B cell (primary cell): ENCODE measurements at places on chromosomes 1 and 21. TPM values are rescaled to one million over a fixed set of nuclear protein-coding genes. Genes with fewer than 3 reads are reported as not detected.

DNA sequence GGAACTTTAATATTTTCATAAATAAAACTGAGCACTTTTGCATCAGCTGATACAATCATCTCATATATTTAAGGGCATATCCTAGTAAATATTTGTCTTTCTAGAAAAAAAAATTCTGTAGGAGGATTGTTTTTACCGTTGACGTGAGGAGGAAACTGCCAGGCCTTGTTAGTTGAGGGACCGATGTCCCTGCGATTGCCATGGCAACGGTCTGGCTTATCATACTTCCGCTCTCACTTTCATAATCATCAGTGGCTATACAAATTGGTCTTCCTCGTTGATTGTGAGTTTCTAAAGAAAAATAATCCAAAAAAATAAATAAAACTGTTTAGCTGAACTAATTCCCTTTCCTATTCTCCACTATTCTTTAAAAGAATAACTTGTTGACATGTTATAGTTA lies 69.3 kb upstream of the ANGPTL3 start:
- H3K4me3 ChIP-seq = no peak overlapping the region
- peak; percentile 56 for DNase-seq
- H3K27ac ChIP-seq = no peak overlapping the region

GRCh38 chr21:31554511-31555022 lies 104.9 kb upstream of the SOD1 start:
- H3K4me3 ChIP-seq = no peak overlapping the region
- peaks cover 12% of the 10 kb centered on the region for H3K27me3 ChIP-seq
- DNase-seq = no peak
- peaks cover 14% of the 10 kb centered on the region for H3K4me1 ChIP-seq
- H3K36me3 ChIP-seq = no peaks in the 10 kb centered on the region
- no peak overlapping the region for H3K27ac ChIP-seq

GRCh38 chr1:247408100-247408499 lies 7.9 kb upstream of the NLRP3 start:
- peaks cover 23% of the 10 kb centered on the region for H3K4me1 ChIP-seq
- no peak for DNase-seq
- H3K27me3 ChIP-seq = no peaks in the 10 kb centered on the region
- no peak overlapping the region for H3K27ac ChIP-seq
- no peaks in the 10 kb centered on the region for H3K36me3 ChIP-seq

- no peak overlapping the region for H3K4me3 ChIP-seq
- no peak overlapping the region for H3K27ac ChIP-seq
- H3K36me3 ChIP-seq = no peaks in the 10 kb centered on the region
- no peak for DNase-seq
Measured at GRCh38 chr21:31656199-31657095, 3.0 kb upstream of the SOD1 start.

DNA sequence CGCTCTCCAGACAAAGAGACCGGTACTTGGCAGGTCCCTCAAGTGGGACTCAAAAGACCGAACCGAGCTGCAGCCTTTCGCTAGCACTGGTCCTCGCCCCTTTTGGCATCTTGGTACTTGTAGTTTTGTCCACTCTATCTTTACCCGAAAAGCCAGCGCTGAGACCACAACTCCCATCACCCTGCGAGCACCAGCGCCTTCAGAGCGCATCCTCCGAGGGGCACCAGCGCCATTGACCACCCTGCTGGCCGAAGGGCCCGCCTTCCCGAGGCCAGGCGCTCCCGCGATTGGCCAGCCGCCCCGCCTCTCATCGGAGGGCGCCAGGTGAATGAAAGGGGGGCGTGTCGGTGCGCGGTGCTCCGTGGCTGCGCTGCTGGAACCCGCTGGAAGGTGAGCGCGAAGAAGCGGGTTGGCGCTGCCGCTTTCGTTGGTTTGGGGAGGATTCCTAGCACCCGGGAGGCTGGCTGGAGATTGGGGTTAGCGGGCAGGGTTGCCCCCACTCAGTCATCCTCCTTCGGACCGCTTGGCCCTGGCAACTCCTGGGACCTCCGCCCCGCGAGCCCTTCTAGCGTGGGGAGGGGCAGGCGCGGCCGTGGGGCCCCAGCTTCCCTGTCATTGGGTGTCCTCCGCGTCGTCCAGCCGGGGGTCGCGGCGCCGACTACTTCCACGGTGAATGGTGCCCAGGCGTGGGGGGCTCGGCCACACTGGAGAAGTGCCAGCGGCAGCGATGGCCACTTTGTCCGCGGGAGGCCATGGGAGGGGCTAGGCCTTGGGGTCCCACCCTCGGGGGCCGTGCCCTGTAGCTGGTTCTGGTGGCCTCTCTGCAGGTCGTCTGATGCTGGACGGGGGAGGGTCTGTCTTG lies at the start of gene ZBTB8B:
TSS of gene ZBTB8B (plus strand) at position 357 of the 862 bp plus-strand sequence. CDS start 5,553 bp downstream, outside the sequence.
- H3K4me3 ChIP-seq = peak within 1 kb of the TSS; percentile 9
- no peak within 1 kb of the TSS for H3K27ac ChIP-seq
- peak; percentile 58 for DNase-seq
- H3K4me1 ChIP-seq = peaks cover 18% of the 10 kb centered on the region
- peaks cover 23% of the 10 kb centered on the region for H3K27me3 ChIP-seq
- no peaks in the 10 kb centered on the region for H3K36me3 ChIP-seq

- no peaks in the 10 kb centered on the region for H3K36me3 ChIP-seq
- no peak overlapping the region for H3K27ac ChIP-seq
- no peak for DNase-seq
- no peaks in the 10 kb centered on the region for H3K4me1 ChIP-seq
- no peaks in the 10 kb centered on the region for H3K27me3 ChIP-seq
Measured at GRCh38 chr1:117107364-117107763, 14.2 kb downstream of the TRIM45 start.

NOTCH2NLA gene
- 140 and 148 TPM in 2 replicates for total RNA-seq

RNF19B gene
- 38.4 and 40.3 TPM in 2 replicates for total RNA-seq

DNA sequence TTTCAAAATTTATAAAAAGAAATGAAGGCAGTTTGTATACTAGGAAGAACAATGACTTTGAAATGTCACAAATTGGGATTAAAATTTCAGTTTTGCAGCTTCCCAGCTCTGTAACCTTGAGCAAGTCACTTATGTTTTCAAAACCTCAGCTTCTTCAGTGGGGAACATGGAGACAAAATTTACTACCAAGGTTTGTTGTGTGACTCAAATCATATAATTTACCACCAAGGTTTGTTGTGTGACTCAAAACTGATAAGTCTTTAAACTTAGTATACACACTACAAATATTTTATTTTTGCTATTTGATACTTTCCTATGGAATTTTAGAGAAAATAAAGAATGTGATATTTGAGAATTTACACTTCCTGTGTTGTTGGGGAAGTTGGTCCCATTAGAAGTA lies 219.9 kb downstream of the KCTD3 start:
- H3K4me3 ChIP-seq = no peak overlapping the region
- no peak overlapping the region for H3K27ac ChIP-seq
- no peaks in the 10 kb centered on the region for H3K36me3 ChIP-seq
- H3K27me3 ChIP-seq = no peaks in the 10 kb centered on the region
- no peaks in the 10 kb centered on the region for H3K4me1 ChIP-seq

GRCh38 chr1:160858507-160858906 lies 4.2 kb downstream of the CD244 start:
- peaks cover 21% of the 10 kb centered on the region for H3K4me1 ChIP-seq
- H3K36me3 ChIP-seq = no peaks in the 10 kb centered on the region
- no peak overlapping the region for H3K27ac ChIP-seq
- H3K27me3 ChIP-seq = no peaks in the 10 kb centered on the region

NUP210L gene
- total RNA-seq = 0.15 and 0.20 TPM in 2 replicates

DNA sequence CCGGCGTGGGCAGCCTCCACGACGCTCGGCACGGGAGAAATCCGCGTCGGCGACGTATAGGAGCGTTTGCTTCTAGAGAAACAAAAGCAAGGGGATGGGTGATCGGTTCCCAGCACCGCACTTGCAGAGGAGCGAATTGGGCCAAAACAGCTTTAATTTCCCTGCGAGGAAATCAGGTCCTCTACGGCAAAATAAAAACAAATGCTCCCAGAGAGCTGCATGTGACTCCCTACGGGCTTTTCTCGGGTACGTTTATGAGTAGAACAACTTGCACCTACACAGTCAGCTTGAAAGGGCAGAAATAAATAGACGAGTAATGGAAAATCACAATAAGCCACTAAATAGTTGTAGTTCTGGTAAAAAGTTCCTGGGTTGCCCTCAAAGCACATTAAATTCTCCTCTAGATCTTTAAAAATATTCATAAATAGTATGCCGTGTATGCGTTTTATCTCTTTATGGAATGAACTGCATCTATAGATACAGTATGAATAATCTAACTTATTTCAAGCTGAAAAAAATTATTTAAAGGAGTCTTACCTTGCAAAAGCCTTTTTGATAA lies 1.2 kb downstream of the NHLH2 start:
- DNase-seq = no peak
- H3K4me1 ChIP-seq = peaks cover 13% of the 10 kb centered on the region
- no peak overlapping the region for H3K27ac ChIP-seq
- H3K4me3 ChIP-seq = no peak overlapping the region
- H3K36me3 ChIP-seq = no peaks in the 10 kb centered on the region

GRCh38 chr1:42323551-42323950 lies 11.5 kb downstream of the FOXJ3 start:
- no peak overlapping the region for H3K4me3 ChIP-seq
- no peak overlapping the region for H3K27ac ChIP-seq

MX2 gene
- 64.3 and 72.8 TPM in 2 replicates for total RNA-seq

PDE4B gene
- total RNA-seq = 241 and 242 TPM in 2 replicates

DNA sequence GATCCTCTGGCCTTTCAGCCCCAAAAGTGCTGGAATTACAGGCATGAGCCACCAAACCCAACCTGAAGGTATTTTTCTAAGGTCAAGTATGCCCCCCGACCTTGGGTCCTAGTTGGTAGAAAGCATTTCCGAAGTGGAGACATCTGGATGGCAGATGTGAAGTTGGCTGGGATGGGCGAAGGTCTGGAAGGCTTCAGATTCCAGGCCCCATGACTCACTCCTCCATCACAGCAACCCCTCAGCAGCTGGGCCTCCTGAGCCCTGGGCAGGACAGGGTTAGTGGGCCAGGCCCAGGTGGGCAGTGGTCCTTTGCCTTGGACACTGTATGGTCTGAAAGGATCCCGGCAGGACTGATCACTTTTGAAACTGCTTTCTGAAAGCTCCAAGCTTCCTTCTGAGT lies 23.3 kb downstream of the NAV1 start:
- H3K36me3 ChIP-seq = no peaks in the 10 kb centered on the region
- H3K27me3 ChIP-seq = no peaks in the 10 kb centered on the region
- DNase-seq = no peak
- H3K4me1 ChIP-seq = no peaks in the 10 kb centered on the region
- H3K4me3 ChIP-seq = no peak overlapping the region

DNA sequence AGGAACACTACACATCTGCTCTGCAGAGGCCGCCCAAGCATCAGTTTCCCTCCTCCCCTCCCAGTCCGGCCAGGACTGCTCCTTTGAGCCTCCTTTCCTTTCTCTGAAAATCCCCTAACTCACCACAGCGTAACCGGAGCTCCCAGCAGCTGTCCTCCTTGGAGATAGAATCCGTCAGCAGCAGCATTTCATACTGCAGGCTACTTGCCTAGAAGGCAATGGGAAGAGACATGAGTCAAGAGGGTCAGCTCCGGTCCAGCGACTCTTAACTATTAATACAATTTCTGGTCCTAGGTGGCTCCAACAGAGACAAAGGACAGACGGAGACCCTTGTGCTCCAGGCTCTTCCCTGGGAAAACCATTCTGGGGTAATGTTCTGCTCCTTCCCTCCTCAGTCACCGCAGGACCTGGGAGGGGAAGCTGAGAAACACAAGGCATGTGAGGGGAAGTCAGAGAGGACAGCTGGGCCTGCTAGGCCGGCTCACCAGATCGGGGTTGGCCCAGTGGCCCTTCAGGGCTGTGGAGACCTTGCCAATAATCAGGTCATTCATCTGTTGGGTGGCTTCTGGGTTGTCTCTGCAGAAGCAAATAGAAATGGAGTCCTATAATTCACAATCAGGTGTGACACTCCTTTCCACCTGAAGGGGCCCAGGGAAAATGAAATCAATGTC lies 99.7 kb downstream of the UBR4 start:
- H3K4me3 ChIP-seq = no peak overlapping the region
- peaks cover 90% of the 10 kb centered on the region for H3K36me3 ChIP-seq
- no peak for DNase-seq
- H3K27ac ChIP-seq = no peak overlapping the region

DNA sequence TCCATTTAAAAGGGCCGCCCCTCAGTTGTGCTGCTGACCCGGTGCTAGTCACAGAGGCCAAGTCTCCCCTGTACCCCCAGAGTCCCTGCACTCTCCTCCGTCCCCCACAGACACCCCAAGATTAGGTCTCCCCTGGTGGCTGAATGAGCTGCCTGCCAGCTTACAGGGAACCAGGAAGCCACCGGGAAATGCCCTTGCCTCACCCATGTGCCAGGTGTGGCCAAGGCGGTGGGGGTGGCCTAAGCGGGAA lies 32.7 kb downstream of the HSPG2 start:
- no peak overlapping the region for H3K4me3 ChIP-seq
- H3K4me1 ChIP-seq = peaks cover 2% of the 10 kb centered on the region
- no peak overlapping the region for H3K27ac ChIP-seq
- DNase-seq = no peak
- H3K36me3 ChIP-seq = no peaks in the 10 kb centered on the region

CYYR1 gene
- not detected in 2 replicates for total RNA-seq

DNA sequence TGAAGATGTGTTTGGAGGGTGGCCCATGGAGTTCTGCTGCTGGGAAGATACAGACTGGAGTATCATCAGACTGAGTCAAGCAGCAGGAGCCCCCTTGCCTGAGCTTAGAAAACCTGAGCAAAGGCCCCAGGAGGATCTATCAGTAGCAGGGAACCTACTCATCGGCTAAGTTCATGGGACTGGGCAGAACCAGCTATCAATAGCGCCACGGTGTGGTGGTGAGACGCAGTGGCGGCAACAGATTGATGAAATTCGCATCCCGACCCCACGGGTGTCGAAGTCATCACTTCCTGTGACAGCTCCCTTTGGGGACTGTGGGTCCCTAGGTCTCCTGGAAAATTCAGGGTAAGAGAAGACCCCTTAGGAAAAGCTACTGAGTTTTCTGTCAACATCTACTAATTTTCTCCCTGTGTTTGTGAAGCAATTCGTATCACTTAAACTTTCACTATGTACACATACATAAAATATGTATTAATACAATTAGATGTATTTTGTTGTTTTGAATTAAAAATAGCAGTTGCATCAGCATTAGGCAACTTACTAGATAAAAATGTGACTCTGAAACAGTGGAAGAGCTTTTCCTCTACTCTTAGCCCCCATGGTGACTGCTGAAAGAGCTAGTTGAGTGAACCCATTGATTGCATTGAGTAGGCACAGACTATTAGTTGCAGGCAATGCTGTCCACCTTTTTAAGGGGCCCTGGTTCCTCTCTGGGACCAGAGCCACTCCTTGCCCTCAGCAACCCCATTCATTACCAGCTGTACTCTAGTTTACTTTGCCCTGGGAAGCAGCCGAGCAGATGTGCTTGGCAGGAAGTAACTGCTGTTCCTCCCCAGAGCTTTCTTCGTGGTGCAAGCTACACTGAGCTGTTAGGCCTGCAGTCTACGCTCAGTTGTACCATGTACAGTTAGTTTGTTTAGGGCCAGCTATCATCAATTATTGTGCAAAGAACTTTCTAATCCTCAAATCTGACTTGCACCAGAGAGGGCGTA lies 7.3 kb upstream of the CACNA1S start:
- H3K36me3 ChIP-seq = no peaks in the 10 kb centered on the region
- peaks cover 11% of the 10 kb centered on the region for H3K27me3 ChIP-seq
- no peak overlapping the region for H3K27ac ChIP-seq
- peaks cover 3% of the 10 kb centered on the region for H3K4me1 ChIP-seq
- H3K4me3 ChIP-seq = no peak overlapping the region
